ENCODE measurements at places on chromosomes 7 and 10.

- no peak for DNase-seq
These were observed 771.1 kb downstream of the GATA3 start for GRCh38 chr10:8825611-8826010.

GRCh38 chr7:115574681-115575291 lies 455.8 kb downstream of the TFEC start:
- no peak for DNase-seq

GRCh38 chr7:36155811-36156361 lies 2.8 kb downstream of the EEPD1 start:
- DNase-seq: no peak

GRCh38 chr7:96738705-96739104 lies 29.1 kb upstream of the SEM1 start:
- no peak for DNase-seq

DNA sequence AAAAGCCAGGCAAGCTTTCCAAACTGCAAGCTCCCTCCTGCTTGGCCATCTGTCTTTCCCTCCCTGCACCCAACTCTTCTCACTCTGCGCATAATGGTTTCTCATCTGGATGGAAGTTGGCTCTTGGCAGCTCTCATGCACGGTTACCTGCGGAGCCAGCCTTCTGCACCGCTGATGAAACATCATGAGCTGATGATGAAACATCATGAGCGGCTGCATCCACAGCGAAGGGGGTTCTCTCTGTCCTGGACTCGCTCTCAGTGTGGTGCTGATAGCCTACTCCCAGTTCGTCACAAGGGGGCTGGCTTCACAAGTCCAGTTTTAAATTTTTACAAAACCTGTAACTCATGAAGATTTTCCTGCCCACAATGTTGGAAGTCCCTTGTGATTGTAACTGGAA lies 457.5 kb downstream of the ACTR3B start:
- no peak for DNase-seq

GRCh38 chr7:140059273-140060242 lies 3.2 kb downstream of the PARP12 start:
- DNase-seq: no peak

Measured in iPS-NIHi11 (cell line).